ENCODE measurements at places on chromosomes 1 and 21.

GRCh38 chr1:117237726-117238381 is 27.1 kb upstream of the VTCN1 start:
- DNase-seq, result no peak

- no peak for DNase-seq
Measured at GRCh38 chr1:15735304-15736037, 587 bp upstream of the SLC25A34 start.

- DNase-seq, result no peak
Measured at GRCh38 chr1:70057500-70057899, 147.9 kb downstream of the LRRC40 start.

DNA sequence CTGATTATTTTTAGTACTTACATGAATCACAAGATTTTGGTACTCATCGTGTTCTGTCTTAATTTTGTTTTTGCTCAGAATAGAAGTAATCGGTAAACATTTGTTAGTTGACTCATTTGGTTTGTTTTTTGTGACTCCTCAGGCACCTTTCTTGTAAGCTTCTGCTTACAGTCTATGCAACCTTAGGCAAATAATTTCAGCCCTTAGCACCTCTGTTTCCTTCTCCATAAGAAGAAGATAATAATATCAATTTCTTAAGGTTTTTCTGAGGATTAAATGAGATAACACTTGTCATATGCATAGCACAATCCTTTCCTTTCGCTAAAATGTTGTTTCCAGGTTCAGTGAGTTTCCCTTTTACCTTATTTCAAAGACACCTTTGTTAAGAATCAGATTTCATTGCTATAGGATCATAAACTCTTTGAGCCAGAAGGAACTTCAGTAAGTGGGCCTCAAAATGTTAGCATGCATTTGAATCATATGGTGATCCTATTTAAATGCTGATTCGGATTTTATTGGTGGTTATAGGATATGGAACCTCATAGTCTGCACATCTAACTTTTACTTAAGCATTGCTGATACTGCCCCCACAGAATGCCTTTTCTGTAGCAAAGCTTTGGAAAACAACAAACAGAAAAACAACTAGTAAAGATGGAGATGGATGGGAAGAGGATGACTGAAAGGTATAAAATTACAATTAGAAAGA is 272.7 kb upstream of the CACYBP start:
- no peak for DNase-seq

DNA sequence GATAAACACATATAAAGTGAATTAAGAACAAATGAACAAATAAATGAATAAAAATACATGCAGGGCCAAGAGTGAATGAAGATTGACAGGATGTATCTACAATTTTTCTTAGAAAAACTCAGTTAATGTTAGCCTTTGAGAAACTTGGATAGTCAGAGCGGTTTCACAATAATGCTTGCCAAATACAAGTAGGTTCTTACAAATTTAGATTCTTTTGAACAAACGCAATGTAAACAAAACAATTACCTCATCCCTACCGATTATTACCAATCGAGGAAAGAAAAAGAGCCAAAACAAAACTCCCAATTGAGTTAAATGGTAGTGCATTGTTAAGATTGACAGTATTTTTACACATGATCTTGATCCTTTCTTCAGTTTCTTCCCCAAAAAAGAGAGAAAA is 176.9 kb upstream of the DEPDC1 start:
- DNase-seq, result no peak

- DNase-seq, result no peak
Measured at GRCh38 chr1:184889902-184890301, 84.4 kb downstream of the NIBAN1 start.

- DNase-seq, result no peak
Measured at GRCh38 chr1:45258059-45258650, 51.8 kb upstream of the ZSWIM5 start.

- no peak for DNase-seq
Measured at GRCh38 chr1:48488721-48489120, 16.7 kb upstream of the SPATA6 start.

GRCh38 chr1:29342351-29342750 is 106.0 kb downstream of the PTPRU start:
- no peak for DNase-seq

DNA sequence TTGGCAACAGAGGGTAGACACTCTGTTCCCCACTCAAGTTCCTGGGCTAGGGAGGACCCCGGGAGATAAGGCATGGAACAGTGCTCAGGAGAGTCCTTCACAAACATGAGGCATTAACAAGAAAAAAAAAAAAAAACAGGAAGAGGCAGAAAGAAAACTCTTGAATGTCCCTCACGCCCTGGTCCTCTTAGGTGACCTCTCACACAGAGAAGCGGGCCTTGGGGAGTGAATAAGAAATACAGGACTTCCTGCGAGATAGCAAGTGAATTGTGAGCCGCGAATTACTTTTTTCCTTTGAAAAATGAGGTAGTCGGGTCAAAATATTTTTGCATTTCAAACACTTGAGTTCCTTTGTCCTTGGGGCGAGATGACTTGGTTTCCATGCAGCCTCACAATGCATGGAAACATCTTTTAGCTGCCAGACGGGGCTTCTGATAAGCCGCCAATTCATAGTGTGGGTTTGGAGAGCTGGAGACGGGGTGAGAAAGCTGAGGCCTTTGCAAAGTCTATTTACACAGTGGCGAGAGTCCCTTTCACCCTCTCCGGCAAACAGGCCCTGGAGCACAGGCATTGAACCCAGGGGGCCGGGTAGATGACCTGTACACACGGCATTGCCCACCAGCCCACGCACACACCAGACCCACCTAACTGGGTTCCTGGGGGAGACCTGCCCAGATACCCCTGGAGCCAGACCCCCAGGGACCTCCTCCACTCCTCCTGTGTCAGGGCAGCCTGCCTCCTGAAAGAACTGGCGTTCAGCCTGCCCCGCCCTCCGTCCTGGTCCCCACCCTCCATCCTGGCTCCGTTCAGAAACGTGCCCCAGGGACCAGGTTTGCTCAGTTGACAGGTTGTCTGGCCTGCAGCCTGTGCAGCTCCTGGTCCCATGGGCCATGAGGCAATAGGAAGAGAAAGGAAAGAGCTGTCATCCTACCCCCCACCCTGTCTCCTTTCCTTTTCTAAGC is 192.3 kb downstream of the PRDM16 start:
- DNase-seq, result no peak

- DNase-seq, result no peak
Measured at GRCh38 chr1:16462773-16463330, 22.3 kb downstream of the NECAP2 start.

GRCh38 chr21:43279578-43279894 is 110.7 kb downstream of the CRYAA start:
- no peak for DNase-seq

DNA sequence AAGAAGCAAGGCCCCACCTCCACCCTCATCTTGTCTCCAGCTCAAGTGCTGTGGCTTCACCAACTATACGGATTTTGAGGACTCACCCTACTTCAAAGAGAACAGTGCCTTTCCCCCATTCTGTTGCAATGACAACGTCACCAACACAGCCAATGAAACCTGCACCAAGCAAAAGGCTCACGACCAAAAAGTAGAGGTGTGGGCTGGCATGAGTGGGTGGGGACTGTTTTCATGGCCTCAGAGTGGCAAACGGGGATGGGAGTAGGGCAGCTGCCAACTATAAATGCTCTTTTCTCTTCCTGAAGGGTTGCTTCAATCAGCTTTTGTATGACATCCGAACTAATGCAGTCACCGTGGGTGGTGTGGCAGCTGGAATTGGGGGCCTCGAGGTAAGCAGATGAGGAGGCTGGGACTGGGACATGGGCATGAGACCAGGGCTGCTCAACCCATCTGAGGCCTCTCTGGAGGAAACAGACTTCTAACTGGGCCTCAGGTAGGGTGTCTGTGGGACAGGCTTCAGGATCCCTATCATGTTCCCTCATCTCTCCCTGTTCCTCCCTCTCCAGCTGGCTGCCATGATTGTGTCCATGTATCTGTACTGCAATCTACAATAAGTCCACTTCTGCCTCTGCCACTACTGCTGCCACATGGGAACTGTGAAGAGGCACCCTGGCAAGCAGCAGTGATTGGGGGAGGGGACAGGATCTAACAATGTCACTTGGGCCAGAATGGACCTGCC is 8.8 kb upstream of the P3R3URF start:
- no peak for DNase-seq

Measured in central memory CD8-positive, alpha-beta T cell (primary cell).